ENCODE measurements at places on chromosomes 7 and 10. TPM values are rescaled to one million over a fixed set of nuclear protein-coding genes. Genes with fewer than 3 reads are reported as not detected.

Gene NPY
- not detected for total RNA-seq

Gene HYAL4
- total RNA-seq, result not detected

Gene TFEC
- 1.1 TPM for total RNA-seq

Gene NEUROG3
- not detected for total RNA-seq

Gene CCL24
- not detected for total RNA-seq

Gene TACR2
- total RNA-seq, result not detected

Data from natural killer cell (primary cell).